Activated CD8-positive, alpha-beta memory T cell treated with anti-CD3 and anti-CD28 coated beads for 48 hours (primary cell): ENCODE measurements at places on chromosomes 5 and 9.

DNA sequence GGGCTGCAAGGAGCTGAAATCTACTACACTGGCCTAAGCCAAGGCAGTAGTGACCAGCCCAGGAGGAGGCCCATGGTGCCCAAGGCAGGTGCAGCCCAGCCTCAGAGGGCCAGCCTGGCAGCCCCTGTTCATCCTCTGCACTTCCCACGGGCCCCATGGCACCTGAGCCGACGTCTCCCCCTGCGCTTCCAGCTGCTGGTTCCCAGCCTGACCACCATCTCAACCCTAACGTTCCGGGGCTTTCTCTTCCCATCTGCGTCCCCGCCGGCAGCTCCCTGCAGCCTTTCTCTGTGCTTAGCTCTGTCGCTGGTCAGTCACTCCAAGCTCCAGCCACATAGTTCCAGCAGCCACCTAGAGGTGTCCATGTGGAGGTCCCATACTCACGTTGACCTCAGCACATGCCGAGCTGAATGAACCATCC is 105.5 kb upstream of the LMX1B start:
- no peak for DNase-seq

GRCh38 chr9:134683714-134684374 is 42.2 kb downstream of the COL5A1 start:
- DNase-seq, result no peak

DNA sequence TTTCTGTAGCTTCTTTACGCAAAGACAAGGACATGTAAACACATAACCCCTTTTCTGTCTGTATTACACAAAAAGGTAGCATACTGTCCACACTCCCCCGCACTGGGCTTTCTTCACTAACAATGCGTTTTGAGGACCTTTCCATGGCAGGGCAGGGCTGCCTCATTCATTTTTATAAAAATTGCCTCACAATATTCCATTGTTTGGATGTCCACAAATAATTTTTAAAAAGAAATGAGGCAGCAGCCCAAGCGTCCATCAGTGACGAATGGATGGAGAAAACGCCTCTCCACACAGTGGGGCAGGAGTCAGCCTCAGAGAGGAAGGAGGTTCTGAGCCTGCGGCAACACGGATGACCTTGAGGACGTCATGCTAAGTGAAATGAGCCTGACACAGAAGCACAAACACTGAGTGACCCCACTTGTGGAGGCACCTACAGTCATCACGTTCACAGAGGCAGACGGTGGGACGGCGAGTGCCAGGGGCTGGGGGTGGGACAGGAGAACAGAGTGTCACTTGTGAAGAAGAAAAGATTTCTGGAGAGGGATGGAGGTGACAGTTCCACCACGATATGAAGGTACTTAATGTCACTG is 67.8 kb downstream of the RASGEF1C start:
- DNase-seq, result no peak

GRCh38 chr9:115553060-115553773 is 435.3 kb upstream of the TNC start:
- no peak for DNase-seq

- DNase-seq, result no peak
Measured at GRCh38 chr9:5562806-5563416, 52.6 kb downstream of the PDCD1LG2 start.

GRCh38 chr9:13165236-13165945 is 114.1 kb downstream of the MPDZ start:
- DNase-seq, result no peak

DNA sequence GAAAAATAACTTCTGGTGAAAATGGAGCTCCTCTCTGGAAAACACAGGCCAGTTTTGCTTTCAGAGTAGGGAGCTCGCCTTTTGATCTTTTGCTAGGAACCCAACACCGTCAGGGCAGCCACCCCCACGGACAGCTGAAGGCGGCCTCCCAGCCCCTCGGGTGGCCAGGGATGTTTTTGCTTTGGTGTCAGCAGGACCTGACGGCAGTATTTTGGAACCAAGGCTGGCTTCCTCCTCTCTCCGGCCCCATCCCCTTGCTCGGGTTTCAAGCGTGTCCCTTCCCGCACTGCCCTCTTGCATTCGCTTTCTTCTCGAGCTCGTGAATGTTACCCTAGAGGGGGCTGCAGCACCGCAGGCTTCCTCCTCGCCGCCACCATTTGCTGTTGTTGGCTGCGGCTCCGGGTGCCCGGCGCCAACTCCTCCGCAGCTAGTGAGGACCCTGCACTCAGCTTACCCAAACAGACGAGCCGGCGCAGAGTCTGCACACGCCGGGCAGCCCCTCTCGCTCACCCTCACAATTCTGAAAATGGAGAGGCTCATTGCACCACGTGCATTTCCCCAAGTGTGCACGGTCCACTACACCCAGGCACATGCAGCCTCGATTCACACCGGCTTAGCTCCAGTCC is 35.5 kb upstream of the ADAMTSL1 start:
- no peak for DNase-seq

DNA sequence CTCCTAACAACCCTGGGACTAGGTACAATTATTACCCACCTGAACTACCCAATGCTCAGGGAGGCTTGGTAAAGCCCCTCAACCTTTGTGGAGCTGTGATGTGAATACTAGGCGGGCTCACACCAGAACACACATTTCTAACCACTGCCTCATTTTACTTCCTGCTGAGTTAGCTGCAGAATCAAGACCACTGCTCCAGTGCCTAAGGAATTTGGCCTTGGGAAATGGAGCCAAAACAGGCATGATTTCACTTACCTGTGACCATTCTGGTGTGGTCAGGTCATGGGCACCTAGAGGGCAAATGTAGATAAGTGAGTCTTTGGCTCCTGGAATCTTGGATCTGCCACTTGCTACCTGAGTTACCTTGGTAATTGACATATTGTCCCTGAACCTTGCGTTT is 5.2 kb downstream of the WWC1 start:
- no peak for DNase-seq

GRCh38 chr5:30928956-30929355 is 264.5 kb upstream of the CDH6 start:
- DNase-seq, result no peak

- DNase-seq, result no peak
Measured at GRCh38 chr5:90546216-90546837, 12.3 kb upstream of the ADGRV1 start.

DNA sequence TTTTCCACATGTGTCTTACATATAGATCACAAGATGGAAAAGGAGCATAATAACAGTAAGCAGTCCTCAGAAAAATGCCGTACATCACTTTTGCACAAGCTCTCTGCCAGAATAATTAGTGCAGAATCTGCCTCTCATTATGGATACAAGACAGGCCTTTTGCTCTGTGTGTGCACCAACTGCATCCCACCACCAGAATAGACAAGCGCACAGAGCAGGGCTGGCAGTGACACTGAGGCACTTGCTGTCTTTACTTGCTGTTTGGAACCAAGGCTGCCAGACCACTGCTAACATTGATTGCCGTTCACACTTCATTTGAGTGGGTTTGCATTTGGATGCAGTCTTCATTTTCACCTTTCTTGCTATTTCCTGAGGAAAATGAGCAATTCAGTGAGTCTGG is 741.3 kb downstream of the TLE1 start:
- DNase-seq, result no peak
